ENCODE measurements at places on chromosomes 5 and 9.

DNA sequence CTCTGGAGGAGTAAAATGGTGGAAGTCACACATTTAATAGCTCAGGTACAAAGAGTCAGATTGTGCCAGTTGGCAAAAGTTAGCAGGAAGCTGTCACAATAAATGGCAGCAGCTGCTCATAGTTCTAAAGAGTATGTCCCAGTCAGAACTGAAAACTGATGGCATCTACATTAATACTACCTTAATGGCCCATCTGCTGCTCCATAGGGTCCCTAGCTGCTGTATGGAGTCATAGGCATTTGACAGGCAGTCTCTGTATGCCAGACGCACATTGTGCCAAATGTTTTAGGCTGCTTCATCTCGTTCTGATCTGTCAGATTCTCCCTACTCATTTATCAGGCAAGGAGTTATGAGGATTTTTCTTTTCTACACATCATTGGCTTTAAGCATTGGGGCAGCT lies 515.8 kb upstream of the ARRDC3 start:
- DNase-seq, result no peak

DNA sequence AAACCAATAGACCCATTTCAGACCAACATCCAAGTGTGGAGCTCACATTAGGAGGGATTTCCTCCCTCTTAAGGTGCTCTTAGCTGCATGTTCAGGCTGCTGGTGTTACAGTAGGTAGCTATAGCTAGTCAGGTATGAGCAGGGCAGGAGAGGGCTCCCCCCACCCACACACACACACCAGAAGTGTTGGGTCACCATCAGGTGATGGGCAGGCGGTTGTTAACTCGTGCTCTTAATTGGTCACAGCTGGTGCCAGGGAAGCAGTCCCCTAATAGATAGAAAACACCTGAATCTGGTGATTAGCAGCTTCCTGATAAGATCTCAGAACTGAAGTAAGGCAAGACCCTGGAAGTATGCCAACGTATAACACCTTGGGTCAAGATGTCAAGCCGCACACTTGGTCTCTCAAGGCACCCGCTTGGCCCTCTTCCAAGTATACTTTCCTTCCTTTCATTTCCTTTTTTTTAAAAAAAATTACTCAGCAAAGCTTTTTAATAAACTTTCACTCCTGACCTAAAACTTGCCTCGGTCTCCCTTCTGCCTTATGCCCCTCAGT lies 532.4 kb downstream of the DNAH5 start:
- no peak for DNase-seq

DNA sequence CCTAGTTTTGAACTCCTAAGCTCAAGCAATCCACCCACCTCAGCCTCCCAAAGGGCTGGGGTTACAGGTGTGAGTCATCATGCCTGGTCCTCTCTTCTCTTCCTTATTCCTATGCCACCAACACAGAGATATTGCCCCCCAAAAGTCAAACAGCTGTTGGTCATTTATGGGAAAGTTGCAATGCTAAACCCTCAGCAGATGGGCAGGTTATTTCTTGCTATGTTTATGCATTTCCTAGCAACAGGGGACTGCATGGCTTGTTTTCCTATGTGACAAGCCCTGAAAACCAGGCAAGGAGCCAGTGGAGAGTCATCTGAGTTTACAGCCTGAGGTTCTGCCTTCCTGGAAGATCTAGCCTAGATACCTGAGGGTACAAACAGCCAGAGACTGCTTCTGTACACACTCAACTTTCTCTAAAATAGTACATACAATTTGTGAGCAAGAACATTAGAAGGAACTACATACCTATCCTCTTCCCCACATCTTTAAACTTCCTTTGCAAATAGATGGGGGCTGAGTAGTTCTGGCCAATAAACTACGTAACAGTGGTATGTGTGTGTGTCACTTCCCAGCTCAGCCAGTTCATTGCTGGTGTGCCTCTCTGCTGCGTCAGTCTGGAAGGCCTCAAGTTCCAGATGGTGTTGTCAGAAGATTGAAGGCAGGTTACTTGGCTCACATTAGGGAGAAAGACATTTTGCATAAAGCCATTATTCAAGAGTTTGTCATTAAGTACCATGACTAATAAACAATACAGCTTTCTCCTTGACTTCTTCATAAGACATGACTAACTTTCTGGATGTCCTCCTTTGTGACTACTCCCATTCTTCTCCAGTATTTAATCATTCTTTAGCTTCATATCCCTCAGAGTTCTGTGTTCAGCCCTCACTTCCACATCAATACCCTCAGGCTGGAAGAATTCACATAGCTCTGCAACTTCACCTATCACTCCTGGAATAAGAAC lies 65.3 kb downstream of the CSNK1A1 start:
- no peak for DNase-seq

DNA sequence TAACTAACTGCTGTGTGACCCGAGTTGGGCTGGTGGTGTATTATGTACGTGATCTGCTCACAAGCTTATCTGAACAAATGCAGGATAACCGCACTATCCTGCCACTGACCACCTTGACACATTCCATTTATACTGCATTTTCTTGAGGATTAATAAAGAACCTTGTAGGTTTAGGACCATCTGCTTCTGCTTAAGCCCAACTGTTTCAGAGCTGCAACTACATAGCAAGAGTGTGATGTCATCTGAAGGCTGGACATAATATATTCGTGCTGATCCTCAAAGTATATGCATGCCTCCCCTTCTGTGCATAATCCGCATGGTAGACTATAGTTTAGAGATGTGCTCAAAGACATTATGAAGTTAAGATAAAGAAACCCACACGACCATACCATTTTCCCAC lies 435.9 kb downstream of the BNC2 start:
- DNase-seq, result no peak

DNA sequence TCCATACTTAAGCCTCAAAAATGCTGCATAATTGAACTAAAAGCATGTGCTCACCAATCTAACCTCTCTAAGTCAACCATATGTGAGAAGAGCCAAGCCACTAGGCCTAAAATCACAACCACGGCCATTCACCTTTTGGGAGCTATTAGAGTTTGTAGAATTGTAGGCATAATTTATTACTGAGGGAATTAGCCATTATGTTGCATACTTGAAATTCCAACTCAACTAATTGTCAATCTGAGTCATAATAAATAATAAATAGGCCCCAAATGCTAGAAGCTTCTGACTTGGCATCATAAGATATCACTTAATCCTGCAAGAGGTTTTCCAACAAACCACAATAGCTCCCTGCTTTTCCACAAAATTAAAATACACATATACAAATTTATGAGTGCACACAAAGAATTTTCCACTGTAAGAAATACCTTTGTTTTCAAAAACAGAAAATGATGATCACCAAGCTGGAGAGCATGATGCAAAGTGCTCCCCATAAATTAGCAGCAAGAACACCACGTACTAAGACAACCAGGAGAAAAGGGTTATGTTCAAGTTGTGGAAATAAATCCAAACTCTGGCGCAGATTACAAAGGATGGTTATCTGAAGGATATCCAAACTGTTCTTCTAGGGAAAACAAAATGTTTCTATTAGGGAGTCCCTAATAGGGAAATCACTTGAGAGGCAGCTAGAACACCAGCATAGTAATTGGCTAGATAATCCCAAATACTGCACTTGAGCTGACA lies 250.0 kb upstream of the SLC30A5 start:
- no peak for DNase-seq

GRCh38 chr9:33881635-33882034 lies 64.7 kb downstream of the UBE2R2 start:
- DNase-seq, result no peak

- no peak for DNase-seq
Measured at GRCh38 chr5:172493461-172493860, 39.1 kb upstream of the SH3PXD2B start.

DNA sequence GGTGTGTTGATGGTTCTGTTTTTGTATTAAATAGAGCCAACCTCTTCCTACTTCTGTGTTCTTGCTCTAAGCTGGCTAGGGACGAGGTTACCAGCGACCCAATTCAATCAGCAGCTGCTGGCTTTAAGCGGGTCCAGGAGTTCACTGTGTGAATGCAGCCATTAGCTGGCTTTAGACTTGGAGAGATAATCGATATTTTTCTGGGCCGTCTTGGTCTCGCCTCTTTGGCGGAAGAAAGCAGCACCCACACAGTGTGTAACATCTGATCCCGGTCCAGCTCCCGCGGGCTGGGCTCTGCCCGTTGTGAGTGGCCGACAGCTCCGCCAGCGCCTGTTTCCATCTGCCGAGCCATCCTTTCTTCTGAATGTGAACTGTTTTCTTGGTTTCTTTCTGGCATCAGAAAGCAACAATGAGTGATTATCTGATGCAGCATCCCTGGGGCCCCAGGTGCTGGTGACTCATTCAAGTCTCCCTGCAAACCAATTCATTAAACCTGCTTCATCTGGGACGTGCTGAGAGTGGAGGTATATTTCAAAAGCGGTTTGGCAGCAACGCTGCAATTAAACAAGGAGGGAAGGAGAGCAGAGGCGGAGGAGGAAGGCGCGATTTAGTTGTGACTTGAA lies 90.8 kb upstream of the IRX4 start:
- no peak for DNase-seq

GRCh38 chr9:114805670-114806525 lies at the start of gene TNFSF15:
Gene TNFSF15 (minus strand): TSS chr9:114806039. CDS start chr9:114806012, 27 bp downstream.
- no peak for DNase-seq

GRCh38 chr9:15191378-15191777 lies 115.6 kb downstream of the TTC39B start:
- no peak for DNase-seq

DNA sequence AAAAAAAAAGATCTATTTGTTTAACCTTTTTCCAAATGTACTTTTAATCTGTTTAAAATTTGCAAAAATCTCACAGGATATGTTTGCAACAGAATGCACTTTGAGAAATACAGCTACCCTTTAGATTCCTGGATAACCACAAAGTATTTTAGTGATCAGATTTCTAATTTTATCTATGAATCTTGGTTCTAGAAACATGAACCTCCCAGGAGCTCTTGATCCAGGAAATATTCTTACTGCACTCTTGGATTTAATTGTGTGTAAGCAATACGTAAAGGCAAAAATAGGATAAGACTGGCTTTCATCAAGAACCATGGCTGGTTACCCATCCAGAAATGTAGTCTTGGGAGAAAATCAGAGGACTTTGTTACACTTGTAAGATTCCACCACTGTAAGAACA lies 1581.8 kb upstream of the WWC1 start:
- DNase-seq, result no peak

GRCh38 chr5:3122985-3123762 lies 371.7 kb upstream of the IRX2 start:
- no peak for DNase-seq

DNA sequence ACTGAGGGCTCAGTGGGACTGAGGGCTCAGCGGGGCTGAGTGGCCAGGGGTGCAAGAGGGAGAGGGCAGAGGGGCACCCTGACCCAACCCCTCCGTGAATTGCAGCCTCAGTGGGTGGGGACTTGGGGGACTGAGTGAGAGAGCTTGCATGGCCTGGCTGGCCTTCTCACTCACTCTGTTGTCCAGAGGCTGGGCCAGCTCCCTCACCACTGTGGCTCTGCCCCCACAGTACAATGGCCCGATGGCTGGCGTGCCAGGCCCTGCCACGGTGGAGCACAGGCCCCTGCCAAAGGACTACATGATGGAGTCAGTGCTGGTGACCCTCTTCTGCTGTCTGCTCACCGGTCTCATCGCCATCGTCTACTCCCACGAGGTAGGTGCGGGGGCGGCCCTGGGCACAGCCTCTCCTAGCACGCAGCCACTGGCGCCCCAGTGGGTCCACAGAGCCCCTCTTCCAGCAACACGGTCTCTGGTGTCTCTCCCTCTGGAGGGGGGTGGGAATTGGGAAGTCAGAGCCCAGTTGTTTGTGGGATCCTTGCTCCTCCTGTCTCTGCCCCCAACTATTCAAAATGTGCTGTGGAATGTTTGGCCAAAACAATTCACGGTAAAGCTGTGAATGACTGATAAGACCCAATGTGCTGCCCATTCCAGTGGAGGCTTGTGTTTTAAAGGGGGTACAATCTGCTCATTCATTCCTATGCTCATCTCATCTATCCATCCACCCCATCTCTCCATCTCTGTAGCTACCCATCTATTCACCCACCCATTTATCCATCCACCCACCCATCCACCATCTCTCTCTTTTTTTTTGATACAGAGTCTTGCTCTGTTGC lies 10.7 kb downstream of the PRRT1B start:
- no peak for DNase-seq

DNA sequence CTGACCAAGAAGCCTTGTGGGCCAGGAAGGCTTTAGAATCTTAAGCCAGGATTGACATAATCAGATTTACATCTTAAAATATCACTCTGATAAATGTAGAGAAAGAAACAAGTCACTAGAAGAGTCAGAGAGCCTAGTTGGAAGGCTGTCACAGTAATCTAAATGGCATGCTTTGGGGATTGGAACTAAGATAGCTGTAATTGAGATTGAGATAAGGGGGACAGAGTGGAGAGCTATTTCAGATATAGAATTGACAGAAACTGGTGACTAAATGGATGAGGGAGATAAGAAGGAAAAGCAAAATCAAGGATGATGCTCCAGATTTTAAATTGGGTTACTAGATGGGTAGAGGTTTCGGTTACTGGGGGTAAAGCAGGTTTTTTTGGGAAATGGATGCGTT lies 100.5 kb downstream of the XRCC4 start:
- DNase-seq, result no peak

DNA sequence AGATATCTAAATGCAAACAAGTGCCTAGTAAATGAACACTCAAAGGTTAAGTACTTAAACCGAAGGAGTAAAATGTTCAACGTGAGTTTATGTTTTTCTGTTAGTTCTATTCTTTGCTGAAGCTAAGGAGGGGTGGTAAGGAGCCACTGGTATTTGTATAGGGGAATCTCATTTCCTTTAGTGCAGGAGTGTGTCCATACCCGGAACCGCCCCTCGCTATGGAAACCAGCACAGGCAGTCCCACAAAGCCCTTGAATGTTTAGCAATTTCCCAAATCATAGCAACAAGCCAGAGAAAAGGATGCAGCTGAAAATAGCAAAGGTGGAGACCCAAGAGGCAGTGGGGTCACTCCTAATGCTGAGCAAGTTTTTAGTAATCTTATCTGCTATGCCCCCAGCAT lies 78.8 kb upstream of the STK32A start:
- no peak for DNase-seq

DNA sequence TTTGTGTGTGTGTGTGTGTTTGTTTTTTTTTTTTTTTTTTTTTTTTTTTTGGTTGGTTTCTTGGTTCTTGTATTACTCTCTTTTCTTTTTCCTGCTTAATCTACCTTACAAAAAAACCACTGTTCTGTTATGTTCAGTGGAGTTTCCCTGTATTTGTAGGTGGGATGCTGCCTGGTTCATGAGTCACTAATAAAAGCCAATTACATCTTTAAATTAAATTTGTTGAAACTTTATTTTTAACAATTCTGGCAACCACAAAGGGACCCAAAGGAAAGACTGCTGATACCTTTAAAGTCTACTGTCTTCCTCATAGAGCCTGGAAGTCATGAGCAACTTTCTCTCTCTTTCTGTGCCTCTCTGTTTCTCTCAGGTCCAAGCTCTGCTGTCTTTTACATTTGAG lies 29.5 kb upstream of the RNF20 start:
- no peak for DNase-seq

- DNase-seq, result no peak
Measured at GRCh38 chr5:127556609-127557334, 39.3 kb downstream of the PRRC1 start.

GRCh38 chr9:115018547-115019435 lies 88.4 kb upstream of the TNFSF8 start:
- no peak for DNase-seq

GRCh38 chr5:146813346-146814157 lies 65.0 kb downstream of the PPP2R2B start:
- DNase-seq, result no peak

GRCh38 chr9:8401961-8402705 lies 602.6 kb upstream of the DMAC1 start:
- DNase-seq, result no peak

GRCh38 chr5:133807348-133807747 lies 161.1 kb downstream of the C5orf15 start:
- DNase-seq, result no peak

GRCh38 chr9:2638871-2639673 lies 17.5 kb downstream of the VLDLR start:
- DNase-seq, result no peak

Measured in stimulated activated CD8-positive, alpha-beta memory T cell treated with anti-CD3 and anti-CD28 coated beads, Interleukin-7, amount 100 ng/mL, for 4 hours (primary cell).